ENCODE measurements at places on chromosomes 16 and 17.

DNA sequence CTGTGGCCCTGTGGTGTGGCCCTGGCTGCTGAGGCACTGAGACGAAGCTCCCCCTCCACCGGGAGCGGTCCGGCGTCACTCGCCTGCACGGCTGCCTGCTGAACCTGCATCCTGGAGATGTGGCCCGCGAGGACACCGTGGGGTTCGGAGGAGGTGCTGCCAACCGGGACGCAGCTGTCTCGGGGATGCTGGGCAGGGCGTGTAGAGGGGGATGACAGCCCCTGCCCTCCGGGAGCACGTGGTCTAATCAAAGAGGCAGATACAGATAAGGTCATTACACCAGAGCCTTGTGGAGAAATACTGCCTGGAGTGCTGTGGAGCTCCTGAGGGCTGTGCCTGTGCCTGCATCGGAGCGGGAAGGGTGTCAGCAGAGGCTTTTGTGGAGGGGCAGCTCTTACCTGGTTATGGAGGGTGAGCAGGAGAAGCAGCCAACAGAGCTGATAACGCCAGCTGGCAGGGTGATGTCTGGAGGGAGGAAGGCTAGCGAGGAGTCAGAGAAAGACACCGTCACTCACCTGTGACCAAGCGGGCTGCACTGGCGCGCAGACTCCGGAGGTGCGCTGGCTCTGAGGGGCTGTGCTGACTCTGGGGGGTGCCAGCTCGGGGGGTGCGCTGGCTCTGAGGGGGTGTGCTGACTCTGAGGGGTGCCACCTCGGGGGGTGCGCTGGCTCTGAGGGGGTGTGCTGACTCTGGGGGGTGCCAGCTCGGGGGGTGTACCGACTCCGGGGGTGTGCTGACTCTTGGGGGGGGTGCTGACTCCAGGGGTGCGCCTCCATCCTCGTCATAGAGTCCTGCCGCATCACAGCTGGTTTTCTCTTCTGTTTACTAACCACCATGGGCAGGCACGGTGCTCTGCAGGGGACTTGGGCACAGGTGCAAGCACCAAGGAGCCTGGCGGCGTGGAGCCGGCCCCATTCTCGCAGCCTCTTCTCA lies 104.7 kb upstream of the CHMP6 start:
- DNase-seq = no peak

DNA sequence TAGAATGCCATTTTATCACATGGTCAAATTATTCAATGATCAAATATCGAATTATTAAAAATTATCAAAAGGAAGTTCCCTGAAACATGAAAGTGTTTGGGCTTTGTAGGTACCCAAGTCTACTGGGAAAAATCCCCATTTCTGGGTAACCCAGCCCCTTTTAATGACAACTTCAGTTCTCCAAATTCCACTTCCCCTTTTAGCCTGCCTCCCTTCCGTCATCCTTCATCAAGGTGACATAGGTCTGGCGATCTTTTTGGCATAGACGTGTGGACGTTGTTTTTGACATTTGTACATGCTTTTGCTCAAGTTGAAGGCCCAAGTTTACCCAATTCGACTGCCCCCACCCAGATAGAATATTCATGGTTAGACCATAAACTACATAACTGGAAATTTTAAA lies 660.9 kb downstream of the MAF start:
- no peak for DNase-seq

DNA sequence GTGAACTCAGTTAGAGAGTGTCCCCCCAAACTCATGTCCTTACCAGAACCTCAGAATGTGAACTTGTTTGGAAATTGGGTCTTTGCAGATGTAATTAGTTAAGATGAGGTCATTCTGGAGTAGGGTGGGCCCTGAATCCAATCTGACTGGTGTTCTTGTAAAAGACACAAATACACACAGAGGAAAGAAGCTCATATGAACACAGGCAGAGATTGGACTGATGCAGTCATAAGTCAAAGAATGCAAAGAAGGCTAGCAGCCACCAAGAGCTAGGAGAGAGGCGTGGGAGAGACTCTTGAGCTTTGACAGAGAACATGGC lies 2.1 kb upstream of the NAGPA start:
- DNase-seq = no peak

- DNase-seq = no peak
These were observed 414.4 kb downstream of the UTP18 start for GRCh38 chr17:51674579-51675255.

DNA sequence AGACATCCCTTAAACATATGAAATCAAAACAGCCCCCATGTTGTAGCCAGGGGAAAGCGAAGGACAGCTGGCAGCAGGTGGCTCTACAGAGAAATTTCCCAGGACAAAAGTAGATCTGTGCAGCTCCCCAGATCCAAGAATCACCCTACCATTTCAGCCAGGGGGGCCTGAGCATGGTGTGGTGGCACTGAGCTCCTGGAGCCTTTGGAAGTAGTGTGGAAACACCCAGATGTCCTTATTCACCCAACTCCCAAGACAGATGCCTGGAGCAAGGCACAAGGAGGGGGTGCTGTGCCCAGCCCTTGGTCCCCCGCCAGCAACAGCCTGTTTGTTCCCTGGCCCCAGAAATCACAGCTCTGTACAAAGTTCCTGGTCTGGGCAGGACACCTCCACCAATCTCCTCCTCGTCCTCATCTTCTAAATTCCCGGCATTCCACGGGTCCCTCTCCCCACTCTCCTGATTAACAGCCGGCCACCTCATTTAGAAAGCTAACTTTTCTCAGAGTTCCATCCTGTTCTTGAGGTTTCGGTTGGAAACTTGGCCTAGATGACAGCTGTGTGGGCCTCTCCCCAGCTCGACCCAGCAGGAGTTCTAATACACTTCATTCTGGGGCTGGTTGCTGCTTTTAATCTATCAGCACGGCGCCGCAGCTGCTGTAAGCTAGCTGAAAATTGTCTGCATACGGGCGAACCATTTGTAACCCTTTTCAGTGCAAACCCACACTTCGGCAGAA lies 191.1 kb downstream of the C16orf78 start:
- no peak for DNase-seq

Measured in HS-27A (cell line).